Activated T-helper 1 cell treated with anti-CD3 and anti-CD28 coated beads, Interleukin-2, amount 50 U/mL, for 16 hours (primary cell): ENCODE measurements at places on chromosomes 6 and 20.

DNA sequence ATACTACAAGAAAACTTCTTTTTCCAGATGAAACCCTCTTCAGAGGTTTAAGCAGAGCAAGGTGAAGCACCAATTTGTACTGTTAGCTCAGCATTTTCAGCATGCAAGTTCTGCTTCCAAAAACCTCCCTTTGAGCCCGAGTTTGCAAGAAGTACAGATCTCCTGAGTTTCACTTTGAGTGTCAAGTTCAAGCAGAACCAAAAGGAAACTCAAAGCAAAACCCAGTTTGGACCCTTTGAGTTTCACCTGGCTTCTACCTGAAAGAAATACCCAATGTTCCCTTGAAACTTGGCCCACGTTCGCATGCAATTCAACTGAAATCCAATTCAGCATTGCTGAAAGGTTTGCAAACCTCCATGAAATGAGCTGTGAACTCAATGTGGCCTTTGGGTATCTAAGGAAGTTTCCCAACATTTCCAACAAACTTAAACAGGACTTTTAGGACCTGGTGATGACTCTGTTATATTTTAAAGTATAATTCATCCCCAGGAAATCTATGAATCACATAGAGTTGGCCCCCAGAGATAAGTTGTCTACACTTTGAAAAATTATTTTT lies 62.9 kb upstream of the HBS1L start:
- no peak for DNase-seq

DNA sequence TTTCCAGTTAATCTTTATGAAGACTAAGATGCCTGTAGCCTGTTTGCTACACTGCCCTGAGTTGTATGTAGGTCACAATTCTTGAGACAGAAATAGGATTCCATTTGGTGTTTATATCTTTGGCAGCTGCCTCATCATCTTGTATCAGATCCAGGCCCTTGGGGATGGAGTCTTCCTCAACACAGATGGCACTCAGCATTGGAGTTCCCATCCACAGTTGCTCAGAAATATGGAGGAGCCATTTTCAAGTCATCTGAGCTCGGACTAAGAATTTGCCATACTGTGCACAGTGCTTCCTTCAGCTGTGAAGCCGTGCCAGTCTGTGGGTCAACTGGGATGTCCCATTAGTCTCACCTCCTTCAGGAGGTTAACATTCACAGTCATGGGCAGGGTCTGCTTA lies 156.6 kb downstream of the ZDHHC14 start:
- no peak for DNase-seq

GRCh38 chr6:22736740-22737139 lies 167.4 kb downstream of the HDGFL1 start:
- no peak for DNase-seq

DNA sequence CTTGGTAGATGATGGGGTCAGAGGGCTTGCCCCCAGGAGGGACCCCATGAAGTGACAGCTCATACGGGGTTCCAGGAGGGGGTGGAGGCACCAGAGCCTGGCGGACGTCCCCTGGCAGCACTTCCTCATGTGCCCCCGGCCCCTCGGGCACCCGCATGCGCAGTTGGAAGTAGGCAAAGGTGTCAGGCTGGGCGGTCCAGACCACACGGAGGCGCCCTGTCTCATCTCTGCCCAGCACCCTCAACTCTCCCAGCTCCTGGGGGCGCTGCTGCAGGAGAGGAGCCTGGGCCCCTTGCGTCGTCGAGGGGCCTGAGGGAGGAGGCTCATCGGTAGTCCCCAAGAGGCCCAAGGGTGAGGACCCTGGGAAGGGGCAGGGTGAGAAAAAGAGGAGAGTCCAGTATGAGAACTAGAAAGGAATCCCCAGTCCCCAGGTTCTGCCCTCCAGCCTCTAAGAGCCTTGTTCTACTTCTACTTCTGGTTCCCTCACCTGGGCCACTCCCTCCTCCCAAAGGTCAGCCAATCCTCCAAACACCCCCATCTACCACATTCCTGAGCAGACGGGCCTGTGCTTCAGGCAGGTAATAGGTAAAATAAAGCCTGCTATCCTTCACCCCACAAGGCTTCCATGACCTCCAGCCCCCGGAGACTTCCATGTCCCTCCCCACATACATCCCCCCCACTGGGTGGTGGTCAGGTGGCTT lies 23.2 kb downstream of the TNXB start:
- DNase-seq = no peak

- no peak for DNase-seq
Measured at GRCh38 chr6:140108167-140108566, 733.7 kb upstream of the CITED2 start.

DNA sequence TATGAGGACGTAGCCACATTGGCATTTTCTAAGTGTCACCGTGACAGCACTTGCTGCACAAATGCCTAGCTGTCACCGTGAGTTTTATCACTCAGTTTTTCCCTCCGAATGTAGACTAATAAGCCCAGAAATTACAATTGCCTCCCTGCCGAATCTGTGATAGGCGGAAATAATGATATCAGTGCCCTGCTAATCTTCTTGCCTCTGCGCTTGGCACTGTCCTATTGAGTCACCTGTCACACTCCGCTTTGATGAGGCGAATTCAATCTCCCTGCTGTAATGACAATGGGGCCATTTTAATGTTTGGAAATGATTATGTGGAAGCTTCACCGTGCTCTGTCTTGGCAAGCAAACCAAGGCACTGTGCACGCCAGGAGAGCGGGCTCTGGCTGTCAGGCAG lies 112.8 kb downstream of the LINC00237 start:
- no peak for DNase-seq

DNA sequence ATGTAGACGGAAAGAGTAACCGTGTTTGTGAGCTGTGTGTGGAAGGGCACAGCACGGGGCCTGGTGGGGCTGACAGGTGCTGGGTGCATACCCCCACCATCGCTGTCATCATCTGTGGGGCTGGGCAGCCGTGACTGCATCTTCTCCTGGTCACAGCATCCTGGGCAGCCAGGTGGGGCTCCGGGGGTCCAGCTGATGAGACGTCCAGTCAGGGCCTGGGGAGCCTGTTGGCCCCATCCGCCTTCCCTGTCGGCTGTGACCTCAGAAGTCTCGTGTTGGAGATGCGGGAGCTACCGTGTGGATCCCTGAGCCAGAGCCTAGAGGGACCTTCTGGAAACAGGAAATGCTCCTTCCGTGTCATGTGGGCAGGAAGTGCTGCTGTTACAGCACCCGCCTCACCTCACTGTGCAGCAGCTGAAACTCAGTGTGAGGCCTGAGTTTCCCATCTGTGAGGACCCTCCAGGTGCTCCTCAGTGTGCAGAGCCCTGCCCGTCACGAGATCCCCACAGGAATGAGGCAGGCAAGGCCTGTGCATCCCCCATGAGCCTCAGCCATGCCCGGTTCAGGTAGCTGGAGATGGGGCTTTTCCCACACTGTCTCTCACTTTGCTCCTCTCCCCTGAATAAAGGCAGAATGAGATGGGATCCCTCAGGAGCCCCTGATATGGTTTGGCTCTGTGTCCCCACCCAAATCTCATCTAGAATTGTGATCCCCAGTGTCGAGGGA lies 108.7 kb downstream of the ERMARD start:
- no peak for DNase-seq

GRCh38 chr20:33791959-33792597 lies 19.1 kb upstream of the CHMP4B start:
- DNase-seq = peak; percentile 14

DNA sequence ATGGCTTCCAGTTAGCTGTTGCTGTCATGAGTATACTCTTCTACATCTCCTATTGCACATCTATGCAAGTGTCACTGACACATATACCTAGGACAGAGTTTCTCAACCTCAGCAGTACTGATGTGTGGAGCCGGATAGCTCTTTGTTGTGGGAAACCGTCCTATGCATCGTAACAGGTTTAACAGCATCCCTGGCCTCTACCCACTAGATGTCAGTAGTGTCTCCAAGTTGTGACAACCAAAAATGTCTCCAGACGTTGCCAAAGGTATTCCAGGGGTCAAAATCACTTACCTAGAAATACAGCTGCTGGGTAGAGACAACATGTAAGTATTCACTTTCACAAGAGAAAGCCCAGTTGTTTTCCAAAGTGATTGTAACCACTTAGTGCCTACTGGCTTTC lies 637.6 kb downstream of the RNF144B start:
- DNase-seq = no peak

- DNase-seq = no peak
Measured at GRCh38 chr6:29129326-29130012, 21.6 kb downstream of the OR2J3 start.

GRCh38 chr6:40419946-40420728 lies 167.0 kb downstream of the LRFN2 start:
- DNase-seq = no peak
